ENCODE measurements at places on chromosomes 7 and 10. TPM values are rescaled to one million over a fixed set of nuclear protein-coding genes. Genes with fewer than 3 reads are reported as not detected.

The MRLN gene
- not detected for total RNA-seq

The CDC14C gene
- total RNA-seq = not detected

The H2BK1 gene
- total RNA-seq = not detected

- no peak for DNase-seq
These were observed 176.1 kb downstream of the SH3PXD2A start for GRCh38 chr10:103679096-103679790.

DNA sequence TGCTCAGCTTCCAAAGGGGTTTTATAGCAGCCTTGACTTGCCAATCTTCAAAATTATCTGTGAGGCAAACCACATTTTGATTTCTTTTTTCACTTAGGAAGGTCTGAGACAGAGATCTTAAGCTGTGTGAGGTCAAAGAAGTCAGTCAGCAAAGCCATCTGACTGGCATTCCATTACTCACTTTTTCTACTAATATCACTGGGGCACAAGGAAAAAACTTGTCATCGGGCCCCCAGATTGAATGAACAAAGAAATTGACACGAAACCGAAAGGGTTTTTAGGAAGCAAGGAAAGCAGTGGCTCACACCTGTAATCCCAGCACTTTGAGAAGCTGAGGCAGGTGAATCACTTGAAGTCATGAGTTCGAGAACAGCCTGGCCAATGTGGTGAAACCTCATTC is 78.5 kb upstream of the FRMD4A start:
- DNase-seq = no peak

DNA sequence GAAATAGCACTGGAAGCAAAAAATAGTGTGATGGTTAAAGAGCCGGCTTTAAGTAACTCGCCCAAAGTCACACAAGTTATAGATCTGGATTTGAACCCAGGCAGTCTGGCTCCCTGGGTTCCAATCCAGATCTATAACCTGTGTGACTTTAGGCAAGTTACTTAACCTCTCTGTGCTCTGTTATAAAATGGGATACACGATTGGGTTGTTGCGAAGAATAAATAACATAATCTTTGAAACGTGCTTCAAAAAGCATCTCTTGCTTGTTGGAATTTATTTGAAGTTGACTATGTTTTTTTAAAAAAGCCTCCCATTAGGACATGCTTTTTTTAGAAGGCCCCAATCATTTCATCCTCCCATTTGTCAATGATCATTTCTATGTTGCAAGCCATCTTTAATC is 3.5 kb upstream of the LCOR start:
- DNase-seq = no peak

GRCh38 chr7:105743351-105744090 is 132.9 kb downstream of the ATXN7L1 start:
- DNase-seq = no peak

All from Caki2 (cell line).